ENCODE measurements at places on chromosomes 5 and 9.
A peak's percentile ranks its signal among the peaks of the same experiment; 100 is the strongest.

DNA sequence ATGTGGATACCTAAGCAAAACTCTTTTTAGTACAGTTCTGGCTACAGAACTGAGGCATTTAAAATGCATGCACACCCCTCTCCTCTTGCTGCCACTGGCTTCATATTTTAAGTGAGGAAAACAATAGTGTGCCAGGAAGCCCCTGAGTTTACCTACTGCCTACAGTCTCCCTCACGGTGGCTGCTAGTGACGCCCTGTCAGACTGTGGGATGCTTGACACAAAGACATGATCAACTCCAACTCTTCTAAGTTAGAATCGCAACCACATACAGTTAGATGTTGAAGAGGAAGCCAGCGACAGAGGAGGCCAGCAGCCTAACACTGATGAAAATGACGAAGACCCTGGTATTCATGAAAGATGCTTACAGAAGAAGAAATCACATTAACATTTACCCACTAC, 1.3 kb downstream of the SEC16A start:
- DNase-seq: no peak

DNA sequence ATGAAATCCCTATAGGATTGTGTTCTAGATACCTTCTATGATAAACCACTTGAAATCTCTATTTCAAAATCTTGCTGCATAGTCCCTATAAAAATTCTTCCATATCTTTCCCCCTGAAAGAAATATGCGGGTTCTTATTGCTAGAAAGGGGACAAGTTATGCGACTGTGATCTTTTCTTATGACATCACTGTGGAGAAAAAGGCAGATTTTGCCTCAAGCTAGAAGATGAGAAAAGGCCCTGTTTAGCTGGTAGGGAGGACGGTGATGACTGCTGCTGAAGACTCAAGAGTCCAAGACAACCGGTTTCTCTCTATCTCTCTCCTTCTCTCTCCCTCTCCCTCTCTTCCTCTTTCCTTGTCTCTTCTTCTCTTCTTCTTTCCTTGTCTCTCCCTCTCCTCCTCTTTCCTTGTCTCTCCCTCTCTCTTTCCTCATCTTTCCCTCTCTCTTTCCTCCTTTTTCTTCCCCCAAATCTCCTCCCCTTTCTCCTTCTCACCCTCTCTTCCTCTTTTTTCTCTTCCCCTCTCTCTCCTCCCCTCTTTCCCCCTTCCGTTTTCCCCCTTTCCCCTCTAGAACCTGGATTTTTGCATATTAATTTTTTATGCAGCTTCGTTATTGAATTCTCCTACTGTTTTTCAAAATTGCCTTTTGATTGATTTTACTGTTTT, 5.3 kb downstream of the OR2S2 start:
- DNase-seq: no peak

GRCh38 chr5:58545912-58546311, 37.0 kb upstream of the RAB3C start:
- DNase-seq: no peak

- no peak for DNase-seq
Measured at GRCh38 chr9:114936581-114936980, 6.2 kb upstream of the TNFSF8 start.

DNA sequence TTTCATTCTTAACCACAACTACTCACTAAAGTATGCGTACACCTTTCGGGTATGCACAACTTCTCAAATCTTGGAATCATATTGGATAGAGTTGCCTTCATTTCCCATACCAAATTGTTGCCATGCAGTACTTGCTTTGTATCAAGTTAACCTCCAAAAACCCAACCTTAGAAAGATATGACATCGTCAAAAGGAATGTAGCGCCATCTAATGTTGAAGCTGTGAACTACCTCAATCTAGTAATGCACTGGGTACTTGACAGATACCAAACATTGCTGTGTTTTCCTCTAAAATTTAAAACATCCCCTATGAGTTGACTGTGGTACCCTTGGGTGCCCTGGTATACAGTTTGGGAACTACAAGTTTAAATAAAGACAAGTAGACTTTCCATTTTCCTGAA, 318.4 kb downstream of the ARL15 start:
- no peak for DNase-seq

GRCh38 chr5:114362197-114362976, 517 bp downstream of the KCNN2 start:
- peak; percentile 72 for DNase-seq

GRCh38 chr5:402615-403359, 40.2 kb upstream of the EXOC3 start:
- DNase-seq: no peak

DNA sequence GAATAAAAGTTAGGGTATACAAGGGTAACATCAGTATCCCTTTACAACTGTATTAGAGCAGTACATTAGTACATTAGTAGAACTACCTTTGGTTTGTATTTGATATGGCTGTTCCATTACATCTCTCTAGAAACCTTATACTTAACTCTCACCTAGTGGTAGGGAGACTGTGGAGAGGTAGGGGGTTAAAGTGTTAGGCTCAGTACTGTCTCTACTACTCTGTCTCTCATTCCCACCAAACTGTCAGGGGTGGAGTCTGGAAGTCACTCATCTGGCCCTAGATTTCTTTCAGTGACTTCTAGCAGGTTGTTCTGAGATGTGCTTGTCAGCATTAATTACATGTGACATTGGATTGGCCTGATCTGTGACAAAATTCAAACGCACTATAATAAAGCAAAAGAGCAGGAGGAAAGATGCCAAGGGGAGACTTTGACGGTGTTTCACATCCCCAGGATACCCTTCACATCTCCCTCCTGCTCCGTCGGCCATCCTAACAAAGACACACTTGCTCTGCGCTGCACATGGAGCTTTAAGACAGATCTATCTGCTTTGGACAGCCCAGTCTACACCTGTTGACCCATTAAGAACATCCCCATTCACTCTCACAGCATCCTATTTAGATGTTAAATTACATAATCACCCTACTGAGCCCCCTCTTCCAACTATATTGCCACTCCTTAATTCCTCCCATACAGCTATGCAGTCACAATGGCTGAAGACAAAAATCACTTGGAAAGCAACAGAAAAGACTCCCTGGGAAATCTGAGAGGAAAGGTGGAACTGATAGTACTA, 1043.0 kb upstream of the DMAC1 start:
- DNase-seq: no peak

DNA sequence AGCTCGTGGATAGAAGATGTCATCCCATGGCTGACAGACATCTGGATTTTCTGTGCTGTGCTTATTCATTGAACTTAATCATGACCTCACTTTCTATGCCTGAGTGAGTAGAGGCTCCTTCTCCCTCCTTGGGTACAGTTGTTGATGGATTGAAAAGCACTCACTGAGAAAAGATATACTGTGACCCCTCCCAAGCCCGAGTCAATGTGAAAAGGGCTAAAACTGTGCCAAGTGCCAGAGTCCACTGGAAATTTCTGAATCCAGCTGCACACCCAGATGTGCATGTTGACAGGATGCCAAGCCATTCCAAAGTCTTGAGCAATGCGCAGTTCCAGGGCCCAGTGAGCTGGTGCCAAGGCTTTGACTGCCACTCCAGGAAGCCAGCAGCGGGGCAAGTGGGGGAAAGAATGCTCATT, 473.0 kb downstream of the NTRK2 start:
- no peak for DNase-seq

GRCh38 chr9:16102154-16102553, 549.3 kb downstream of the CCDC171 start:
- DNase-seq: no peak

- DNase-seq: no peak
Measured at GRCh38 chr9:14992081-14992480, 81.9 kb upstream of the FREM1 start.

DNA sequence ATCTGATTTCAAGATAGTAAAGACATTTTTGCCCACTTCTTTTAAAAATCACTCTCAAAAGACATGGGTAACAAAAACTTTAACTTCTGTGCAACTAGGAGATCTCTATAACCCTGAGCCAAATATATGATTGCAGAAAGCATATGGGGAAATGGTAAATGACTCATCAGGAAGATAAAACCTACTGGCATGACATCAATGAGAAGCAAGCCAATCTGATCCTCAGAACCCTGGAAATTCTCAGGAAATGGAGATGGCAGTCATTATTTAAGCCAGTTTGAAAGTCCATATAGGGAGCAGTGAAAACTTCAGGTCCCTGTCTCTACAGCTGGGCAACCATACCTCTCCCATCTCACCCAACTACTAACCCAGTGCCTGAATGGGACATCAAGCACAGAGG, 249.7 kb upstream of the NREP start:
- DNase-seq: no peak

- DNase-seq: peak; percentile 89
Measured at GRCh38 chr5:178859625-178860521, at the start of gene ZNF354B. ZNF354B (plus strand) TSS chr5:178859953; CDS start chr5:178861048, 1,095 bp downstream.

DNA sequence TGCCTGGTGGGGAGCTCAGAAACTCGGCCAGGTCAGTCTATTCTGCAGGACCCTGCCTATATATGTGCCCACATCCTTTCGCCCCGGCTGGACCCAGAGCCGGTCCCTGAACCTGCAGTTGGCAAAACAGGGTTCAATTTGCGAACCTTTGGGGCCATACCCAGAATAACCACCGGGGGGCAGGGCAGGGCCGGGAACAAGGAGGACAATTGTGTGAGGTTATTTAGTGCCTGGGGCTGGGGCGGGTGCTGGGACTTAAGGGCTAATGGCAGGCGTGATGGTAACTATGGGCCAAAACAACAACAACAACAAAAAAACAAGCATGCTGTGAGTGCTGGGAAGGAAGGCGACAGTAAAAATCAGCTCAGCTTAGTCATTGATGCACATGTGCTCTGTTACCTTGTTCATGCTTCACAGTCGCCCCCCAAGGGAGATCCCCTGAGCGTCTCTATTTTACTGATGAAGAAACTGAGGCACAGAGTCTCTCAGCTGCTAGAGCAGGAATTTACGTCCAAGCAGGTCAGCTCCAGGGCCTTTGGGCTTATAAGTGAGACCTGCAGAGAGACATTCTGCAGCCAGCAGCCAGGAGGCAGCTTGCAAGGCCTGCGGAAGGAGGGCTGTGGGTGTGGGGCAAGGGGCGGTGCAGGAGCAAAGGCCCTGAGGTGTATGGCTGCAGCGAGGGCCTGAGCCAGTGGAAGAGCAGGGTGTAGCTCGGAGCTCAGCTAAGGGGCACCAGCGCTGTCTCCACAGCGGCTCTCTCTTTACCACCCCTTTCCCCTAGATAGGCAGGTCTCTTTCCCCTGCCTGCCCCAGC, 106.0 kb downstream of the PHF2 start:
- DNase-seq: peak; percentile 88

GRCh38 chr5:1110307-1111240, 1.3 kb downstream of the SLC12A7 start:
- DNase-seq: no peak

- DNase-seq: no peak
Measured at GRCh38 chr9:99563364-99563763, 258.3 kb upstream of the NR4A3 start.

DNA sequence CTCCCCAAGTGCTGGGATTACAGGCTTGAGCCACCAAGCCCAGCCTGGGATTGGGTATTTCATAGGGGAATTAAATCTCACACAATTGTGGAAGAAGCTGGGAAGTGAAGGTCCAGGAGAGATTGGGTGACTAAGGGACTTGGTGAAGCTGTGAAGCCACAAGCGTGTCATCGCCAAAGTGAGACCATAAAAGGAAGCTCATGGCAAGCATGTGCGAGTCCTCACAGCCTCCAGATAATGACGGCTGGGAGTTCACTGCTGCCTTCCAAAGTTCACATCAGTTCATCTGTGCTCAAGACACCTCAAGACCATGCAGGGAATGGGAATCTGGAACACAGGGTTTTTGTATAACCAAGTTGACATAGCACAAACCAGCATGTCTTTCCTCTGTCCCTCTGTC, 210.6 kb downstream of the MARCHF11 start:
- no peak for DNase-seq

DNA sequence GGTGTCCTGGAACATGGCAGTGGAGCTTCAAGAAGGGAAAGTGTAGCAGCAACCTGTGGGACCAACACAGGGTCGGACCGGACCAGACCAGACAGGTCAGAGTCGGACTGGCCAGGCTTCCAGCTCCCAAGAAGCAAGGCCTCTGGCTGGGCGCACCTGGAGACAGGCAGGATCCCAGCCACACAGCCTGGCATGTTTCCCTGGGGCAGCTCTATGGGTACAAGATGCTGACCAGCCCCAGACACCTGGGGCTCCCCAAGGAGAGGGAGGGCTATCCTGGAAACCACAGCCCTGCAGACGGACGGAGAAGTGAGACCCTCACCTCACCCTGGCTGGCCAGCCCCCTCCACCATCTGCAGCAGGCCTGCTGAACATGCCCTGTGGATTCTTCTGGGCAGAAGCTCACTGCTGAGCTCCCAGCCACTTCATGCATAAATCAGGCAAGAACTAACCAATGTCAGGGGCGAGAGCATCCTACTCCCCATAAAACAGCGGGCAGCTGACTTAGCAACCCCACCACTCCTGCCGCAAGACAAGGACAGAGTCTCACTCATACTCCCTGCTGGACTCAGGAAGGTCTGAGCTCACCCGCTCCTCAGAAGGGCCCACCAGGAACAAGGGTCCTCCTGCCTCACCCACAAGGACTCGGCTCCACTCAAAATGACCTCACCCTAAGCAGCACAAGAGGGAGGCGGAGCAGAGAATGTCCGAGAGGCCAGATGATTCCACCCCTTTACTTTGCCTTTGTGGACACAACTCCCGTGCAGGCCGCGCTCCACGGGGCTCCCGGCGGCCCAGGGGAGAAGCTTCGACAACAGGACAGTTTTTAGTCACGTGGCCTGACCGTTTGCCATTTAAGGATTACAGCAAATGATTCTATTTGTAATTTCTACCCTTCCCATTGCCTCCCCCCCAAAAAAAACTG, 2.9 kb upstream of the DPH7 start:
- DNase-seq: no peak

DNA sequence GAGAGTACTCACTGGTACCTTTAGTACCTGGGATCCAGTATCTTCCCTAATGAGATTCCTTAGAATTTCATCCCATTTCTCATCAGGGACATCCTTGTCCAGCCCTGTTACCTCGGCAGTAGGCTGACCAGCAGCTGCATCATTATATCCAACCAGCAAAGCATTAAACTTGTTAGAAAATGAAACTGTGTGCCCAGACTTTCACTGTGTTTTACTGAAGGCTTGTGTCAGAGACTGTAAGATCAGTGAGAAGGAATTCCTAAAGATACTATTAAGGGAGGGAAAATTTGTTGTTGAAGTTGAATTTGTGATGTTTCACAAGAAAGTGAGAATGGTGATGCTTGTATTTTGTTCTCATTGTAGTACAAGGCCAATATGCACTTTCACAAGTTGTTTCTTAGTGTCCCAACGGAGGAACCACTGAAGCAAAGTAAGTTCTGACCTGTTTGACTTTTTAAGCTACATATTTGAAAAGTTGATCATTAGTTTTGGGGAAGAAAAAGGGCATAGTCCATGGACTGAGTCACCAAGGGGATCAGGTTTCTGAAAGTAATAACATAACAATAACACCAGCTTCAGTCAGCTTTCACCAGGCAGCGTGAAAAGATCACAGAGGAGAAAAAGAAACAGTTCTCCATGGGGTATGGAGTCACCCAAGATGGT, 48.8 kb downstream of the GRAMD2B start:
- DNase-seq: no peak

- DNase-seq: no peak
Measured at GRCh38 chr9:82940376-82940775, 122.6 kb downstream of the RASEF start.

DNA sequence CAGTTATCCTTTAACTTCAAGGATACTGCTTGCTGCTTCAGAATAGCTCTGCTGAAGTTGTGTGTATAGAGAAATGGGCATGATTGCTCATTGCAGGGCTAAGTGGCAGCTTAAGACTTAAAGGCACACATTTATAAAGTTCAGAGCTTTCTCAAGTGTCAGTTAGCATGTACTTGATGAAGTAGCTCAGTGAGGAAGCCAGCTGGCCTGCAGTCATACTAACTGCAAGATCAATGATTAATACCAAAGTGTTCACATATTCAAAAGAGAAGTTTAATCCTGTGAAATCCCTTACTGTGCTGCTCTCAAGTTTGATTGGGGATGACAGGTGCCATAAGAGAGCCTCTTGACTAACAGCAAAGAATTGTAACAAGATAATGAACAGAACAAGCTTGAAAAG, 483.4 kb upstream of the NUDT12 start:
- DNase-seq: no peak

All from glutamatergic neuron (in vitro differentiated cells).